ENCODE measurements at places on chromosomes 7 and 10.

DNA sequence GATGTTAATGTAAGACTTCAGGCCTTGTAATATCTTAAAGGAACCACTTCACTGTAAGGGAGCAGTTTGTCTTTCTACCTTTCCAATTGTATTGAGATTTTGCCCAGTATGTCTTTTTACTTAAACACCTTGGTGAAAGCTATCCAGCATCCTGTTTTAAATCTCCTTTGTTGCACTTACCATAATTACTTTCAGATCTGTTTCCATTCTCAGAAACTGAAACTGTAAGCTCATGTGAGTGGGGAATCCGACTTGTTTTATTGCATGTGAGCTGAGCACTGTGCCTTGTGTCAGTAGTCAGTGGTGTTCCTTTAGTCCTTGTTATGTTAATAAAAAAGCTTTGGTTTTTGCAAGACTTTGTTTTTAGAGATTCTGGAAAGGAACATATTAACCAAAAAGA is 42.2 kb downstream of the BMPR1A start:
- no peak for DNase-seq

DNA sequence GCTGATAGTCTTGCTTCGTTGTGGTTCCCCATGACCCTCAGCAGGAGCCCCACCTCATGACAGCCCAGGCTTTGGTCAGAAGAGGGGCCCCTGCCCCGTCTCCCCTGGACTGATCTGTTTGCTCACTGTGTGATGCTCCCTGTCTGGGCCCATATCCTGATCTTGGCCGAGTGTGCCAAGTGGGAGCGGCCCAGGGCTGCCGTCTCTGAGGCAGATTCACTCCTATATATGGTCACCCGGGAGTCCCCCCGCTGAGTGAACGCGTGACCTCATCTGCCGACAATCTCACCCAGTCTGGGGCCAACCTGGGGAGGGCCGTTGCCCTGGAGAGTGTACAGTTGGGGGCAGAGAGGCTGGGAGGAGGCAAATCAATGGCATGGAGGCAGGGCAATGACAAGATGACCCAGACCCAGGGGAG is 34.5 kb downstream of the PPIF start:
- no peak for DNase-seq

DNA sequence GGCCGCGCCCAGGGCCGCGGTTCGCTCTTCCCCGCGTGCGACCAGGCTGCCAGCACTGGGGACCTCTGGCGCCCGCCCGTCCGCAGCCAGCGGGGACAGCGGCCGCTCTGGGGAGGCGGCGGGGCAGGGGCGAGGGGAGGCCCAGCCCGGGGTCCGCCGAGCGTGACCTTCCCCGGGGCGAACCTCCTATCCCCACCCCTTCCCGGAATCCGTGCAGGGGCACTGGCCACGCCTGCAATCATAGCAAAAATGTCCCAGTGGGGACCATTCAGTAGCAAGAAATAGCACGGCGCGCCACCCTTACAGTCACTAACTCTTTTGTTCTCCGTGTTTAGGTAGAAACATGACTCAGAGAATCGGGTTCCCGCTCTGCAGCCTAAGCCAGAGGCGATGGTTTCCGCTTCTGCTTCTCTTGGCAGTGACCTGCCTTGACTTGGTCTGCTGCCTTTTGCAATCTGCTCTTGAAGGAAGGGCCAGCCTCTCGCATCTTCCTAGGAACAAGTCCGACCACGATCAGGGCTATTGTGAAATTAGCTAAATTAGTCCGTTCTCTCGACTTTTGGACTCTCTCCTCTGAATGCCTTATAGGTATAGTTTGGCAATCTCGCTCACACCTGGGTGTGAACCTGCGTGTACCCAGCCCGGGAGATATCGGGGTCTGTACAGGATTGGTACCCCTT is 79.3 kb upstream of the ACBD5 start:
- DNase-seq: no peak

GRCh38 chr7:18975689-18976280 is 141.7 kb downstream of the TWIST1 start:
- DNase-seq: no peak

DNA sequence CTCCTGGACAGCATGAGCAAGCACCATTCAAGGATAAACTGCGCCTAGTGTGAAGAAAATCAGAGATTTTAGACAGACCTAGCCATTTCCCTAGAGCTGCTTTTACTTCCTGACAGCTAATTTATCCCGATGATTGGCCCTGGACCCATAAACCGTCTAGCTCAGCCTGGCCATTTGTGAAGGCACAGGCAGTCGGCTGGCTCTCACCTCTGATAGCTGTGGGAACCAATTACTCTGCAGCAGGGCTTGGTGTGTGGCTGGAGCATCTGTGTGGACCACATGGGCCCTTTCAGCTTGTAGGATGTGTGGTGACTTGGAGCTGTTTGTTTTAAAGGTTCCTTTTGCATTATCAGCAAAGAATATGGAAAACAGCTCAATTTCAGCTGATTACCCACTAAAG is 111.1 kb upstream of the NPY start:
- no peak for DNase-seq

- DNase-seq: no peak
Observed at GRCh38 chr10:71575451-71575850, 144.1 kb downstream of the C10orf105 start.

GRCh38 chr10:107859065-107859464 is 694.6 kb upstream of the SORCS1 start:
- DNase-seq: no peak

DNA sequence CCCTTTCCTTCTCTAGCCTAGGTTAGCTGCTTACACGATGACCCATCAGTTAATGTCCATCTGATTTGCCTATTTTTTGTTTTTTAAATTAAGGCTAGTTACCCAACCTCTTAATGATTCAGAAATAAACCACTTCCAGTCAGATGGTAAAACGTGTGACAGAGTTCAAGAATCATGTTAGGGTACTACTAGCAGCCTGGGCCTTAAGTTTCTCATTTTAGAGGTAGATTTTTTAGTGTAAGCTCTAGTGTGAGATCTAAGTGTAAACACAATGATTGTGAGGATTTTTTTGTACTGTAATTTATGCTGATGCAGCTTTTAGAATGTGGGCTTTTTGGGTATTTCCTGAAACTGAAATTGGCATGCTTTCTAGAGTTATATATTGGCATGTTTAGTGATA is 130.0 kb downstream of the CDK14 start:
- DNase-seq: peak; percentile 10

DNA sequence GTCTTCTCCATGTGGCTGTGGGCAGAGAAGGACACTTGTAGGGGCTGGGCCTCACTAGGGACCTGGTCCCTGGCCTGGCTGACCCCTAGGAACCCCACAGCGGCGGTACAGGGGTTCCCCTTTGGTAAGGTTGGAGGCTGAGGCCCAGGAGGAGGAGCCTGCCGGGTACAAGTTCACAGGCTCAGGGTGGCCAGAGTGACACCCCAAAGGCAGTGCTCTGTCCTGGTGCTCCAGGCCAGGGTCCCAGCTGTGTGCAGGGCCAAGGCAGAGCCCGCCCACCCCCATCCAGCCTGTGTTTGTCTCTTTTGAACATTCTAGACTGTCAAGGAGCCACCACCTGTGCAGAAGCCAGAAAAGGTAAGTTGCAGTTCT is 23.3 kb downstream of the ANTXRL start:
- DNase-seq: no peak

GRCh38 chr7:144508702-144509101 is 105.2 kb upstream of the NOBOX start:
- DNase-seq: no peak

DNA sequence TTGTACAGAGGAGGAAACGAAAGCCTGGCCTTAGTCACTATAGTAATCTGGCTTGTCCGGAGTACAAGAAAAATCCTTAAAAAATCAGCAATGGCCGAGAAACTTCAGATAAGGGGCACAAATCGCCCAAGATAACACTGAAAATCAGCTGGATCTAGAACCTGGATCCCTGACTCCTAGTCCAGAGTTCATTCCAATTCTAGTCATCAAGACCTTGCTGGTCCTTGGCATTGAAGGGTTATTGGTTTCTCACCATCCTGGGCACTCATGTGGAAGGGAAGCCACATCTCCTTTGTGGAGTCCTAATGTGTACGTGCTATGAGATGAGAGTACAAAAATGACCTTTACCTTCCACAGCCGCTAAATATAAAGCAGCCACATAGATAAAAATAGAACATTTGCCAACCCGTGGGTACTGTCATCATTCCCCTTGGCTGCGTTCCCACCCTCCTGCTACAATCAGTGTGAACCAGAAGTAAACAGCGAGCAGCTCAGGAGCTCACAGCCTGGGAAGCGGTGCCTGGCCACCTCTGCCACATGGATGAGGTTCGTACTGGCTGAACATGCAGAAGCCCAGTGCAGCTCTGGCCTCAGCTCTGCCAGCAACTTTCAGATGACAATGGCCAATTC is 116.0 kb upstream of the PDLIM1 start:
- DNase-seq: no peak

- DNase-seq: no peak
Observed at GRCh38 chr7:131212114-131212513, 115.6 kb upstream of the MKLN1 start.

- no peak for DNase-seq
Observed at GRCh38 chr7:71911051-71911450, 501.1 kb downstream of the CALN1 start.

- no peak for DNase-seq
Observed at GRCh38 chr10:62354916-62355315, 19.3 kb upstream of the ZNF365 start.

- DNase-seq: no peak
Observed at GRCh38 chr10:72808001-72808400, 85.5 kb upstream of the OIT3 start.

DNA sequence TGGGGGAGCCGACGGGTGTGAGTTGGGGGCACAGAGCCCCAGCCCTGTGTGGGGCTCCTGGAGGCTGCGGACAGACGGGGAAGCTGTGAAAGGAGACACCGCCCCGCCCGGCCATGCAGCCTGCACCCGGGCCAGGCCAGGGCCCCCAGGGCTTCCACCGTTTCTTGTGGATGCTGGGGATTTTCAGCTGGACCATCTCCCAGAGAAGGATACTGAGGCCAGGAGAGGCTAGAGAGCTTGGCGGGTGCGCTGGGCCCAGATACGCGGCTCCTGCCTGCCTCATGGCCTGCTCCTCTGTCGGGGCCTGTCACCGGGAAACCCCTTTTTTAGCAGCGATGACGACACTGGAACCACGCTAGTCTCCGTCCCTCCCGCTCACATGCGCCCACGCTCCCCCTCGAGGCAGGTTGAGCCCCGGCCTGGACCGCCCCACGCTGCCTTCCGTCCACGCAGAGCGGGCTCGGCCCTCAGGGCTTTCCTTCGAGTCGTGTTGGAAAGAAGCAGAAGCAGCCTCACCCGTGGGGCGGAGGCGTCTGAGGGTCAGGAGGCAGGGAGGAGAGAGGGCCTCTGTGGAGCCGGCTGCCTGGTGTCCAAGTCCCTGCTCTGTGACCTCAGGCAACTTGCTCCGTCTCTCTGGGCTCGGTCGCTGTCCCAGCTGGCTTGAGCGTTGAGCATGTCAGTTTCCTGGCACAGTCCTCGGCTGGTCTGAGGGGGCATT is 11.7 kb downstream of the TMEM184A start:
- DNase-seq: no peak

- no peak for DNase-seq
Observed at GRCh38 chr10:60235001-60235400, 154.7 kb downstream of the ANK3 start.

- DNase-seq: no peak
Observed at GRCh38 chr7:103690242-103690974, 244.4 kb upstream of the SLC26A5 start.

DNA sequence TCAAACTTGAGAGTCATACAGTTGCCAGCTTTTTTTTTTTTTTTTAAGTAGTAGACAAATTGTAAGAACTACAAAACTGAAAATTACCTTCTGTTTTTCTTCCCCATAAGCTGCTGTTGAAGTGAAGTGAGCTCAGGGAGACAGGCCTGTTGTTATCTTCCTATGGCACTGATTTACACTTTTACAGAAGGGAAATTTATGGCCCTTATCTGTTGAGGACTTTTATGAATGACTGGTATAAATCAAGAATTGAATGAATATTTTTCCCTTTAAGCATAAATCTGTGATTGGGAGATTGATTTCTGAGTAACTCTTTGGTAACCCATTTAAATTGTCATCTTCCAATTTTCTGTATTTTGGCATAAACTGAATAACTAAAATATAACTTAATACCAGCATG is 124.0 kb downstream of the SDK1 start:
- no peak for DNase-seq

DNA sequence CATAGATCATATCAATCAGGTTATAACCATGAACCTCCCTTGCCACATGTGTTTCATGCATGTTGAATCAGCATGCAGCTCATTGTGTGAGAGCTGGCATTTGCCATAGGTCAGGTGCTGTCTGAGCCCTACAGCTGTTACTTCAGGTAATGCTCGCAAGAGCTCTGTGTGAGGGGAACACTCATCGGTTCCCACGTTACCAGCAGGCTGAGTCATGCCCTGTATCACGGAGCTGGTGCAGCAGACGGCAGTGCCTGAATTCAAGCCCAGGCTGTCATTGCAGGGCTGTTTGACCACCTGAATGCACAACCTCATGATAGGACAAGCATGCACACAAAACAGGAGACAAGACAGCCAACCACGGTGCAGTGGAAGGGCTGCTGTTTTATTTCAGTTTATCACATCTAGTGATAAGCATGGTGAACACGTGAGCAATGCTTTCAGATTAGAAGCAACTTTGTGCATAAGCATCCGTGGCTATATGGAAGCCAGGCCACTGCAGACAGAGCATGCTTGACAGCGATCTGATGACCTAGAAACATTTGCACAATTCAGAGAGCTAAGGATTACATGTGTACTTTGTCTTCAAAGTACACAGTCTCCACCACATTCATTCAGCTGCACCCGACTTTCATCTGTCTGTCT is 56.4 kb upstream of the PFKP start:
- DNase-seq: no peak

GRCh38 chr7:30147223-30147622 is 12.4 kb downstream of the MTURN start:
- no peak for DNase-seq

DNA sequence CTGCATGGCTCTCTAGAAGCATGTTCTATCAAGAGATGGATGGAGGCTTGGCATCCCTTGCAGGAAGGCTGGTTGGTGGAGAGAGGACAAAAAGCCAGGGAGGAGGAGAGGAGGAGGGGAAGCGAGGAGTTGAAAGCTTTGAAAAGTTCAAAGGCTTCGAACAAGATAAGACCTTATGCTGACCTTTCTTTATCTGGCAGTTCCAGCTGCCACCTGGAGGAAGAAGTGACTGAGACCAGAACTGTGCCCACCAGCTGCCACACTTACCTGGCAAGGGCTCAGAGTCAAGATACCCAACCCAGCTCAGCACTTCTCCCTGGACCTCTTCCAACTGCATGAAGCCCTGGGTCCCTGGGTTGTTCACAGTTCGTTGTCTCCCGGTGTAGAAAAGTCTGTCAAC is 14.8 kb downstream of the CCL24 start:
- no peak for DNase-seq
